WERI-Rb-1 (cell line): ENCODE measurements at places on chromosomes 1 and 21.

DNA sequence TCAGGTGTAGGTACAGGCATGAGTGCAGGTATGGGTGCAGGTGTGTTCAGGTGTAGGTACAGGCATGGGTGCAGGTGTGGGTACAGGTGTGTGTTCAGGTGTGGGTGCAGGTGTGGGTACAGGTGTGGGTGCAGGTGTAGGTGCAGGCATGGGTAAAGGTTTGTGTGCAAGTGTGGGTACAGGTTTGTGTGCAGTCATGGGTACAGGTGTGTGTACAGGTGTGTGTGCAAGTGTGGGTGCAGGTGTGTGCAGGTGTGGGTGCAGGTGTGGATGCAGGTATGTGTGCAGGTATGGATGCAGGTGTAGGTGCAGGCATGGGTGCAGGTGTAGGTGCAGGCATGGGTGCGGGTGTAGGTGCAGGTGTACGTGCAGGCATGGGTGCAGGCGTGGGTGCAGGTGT is 79.4 kb upstream of the ACTL8 start:
- DNase-seq: no peak

GRCh38 chr1:206982216-206982615 is 12.0 kb upstream of the FCAMR start:
- DNase-seq: peak; percentile 76

GRCh38 chr1:173802961-173803360 is 21.5 kb upstream of the DARS2 start:
- DNase-seq: no peak

GRCh38 chr1:161070761-161071160 is 1.1 kb upstream of the ARHGAP30 start:
- DNase-seq: no peak

DNA sequence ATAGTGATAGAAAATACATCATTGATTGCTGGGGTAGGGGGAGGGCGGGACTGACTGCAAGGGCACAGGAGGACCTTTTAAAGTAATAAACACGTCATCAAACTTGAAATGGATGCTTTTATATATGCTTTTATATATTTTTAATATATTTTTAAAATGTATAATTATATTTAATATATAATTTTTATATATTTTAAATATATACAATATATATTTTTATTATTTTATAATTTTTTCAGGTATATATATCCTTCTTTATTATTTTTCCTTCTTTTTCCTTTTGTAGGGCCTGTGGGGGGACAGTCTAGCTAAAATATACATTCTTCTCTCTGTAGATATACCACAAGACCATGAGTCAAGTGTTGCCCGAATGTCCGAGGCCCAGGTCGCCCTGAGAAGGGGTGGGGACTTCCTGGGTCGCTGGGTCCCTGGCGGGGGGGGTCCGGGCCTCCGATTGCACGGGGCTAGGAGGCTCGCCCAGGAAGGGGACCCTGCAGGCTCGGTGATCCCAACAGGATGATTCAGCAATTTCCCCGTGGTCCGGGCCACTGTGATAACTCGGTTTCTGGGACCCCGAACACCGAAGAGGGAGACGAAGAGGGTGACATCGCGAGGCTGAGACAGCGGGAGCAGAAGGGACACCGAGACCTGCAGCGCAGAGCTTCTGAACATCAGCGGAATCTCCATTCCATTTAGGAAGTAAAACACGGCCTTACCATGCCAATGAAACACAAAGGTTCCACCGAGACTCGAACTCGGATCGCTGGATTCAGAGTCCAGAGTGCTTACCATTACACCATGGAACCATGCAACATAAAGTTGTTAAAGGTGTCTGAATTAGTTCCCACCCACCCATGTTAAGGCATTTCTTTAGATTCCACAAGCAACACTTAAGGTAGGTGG is 112.5 kb upstream of the NBPF11 start:
- no peak for DNase-seq
